ENCODE measurements at places on chromosomes 1 and 21. TPM values are rescaled to one million over a fixed set of nuclear protein-coding genes. Genes with fewer than 3 reads are reported as not detected.

Gene CYP4A22
- not detected for total RNA-seq

Gene SLC5A9
- total RNA-seq: 0.21 TPM

DNA sequence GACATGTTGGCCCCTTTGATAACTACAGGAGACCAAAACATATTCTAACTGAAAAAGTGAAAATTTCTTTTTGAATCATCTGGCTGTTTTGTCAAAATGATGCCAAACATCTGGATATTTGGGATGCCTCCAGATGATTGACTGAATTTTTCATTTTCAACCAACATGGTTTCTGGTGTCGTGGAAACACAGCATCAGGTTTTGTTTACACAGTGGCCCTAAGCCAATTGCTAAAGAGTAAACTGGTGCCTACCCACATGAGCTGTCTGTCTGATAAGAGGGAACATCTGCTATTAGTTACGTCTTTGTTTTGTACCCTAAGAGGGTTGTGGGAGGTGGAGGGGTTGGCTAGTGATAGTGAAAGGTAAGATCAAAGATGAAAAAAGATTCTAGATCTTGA, 204.8 kb downstream of the KCNK2 start:
- H3K27me3 ChIP-seq: no peaks in the 10 kb centered on the region
- no peak for DNase-seq
- peaks cover 3% of the 10 kb centered on the region for H3K36me3 ChIP-seq
- H3K4me1 ChIP-seq: no peaks in the 10 kb centered on the region
- H3K4me3 ChIP-seq: no peak overlapping the region

DNA sequence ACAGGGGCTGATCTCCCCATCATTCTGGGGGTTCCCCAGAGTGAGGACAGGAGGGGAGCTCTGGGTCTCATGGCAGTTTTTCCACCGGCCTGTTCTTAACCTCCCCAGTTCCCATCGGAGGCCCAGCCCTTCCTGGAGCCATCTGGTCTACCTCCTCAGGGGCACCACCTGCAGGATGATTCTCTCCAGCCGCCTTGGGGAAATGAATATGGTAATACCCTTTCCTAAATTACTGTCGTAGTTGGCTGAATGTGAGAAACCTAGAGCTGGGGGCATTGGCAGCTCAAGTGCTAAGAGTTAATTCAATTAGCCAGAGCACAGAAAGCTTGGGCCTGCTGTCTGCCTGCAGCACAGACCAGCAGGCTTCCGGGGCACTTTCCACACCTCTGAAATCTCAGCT, 64.9 kb downstream of the TAS1R2 start:
- peaks cover 5% of the 10 kb centered on the region for H3K27me3 ChIP-seq
- no peak for DNase-seq
- no peak overlapping the region for H3K4me3 ChIP-seq

DNA sequence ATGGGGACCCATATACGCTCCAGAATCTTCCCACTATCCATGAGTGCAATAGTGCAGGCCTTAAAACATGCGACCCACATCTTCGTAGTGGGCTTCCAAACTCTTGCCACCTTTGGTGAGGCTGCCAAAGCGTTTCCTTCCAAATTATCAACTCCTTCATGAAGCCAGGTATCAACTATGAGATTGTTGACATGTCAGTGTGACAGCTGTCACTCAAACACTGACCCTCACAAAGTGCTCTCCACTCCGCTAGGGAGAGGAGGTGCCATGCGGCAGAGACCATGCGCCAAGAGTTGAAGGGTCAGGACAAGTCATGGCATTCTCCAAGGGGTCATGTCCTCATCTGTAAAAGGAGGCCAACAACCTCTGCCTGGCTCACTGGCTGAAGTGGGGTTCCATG, 103.3 kb downstream of the SUSD4 start:
- H3K4me1 ChIP-seq: no peaks in the 10 kb centered on the region
- DNase-seq: no peak
- no peaks in the 10 kb centered on the region for H3K36me3 ChIP-seq
- H3K27ac ChIP-seq: no peak overlapping the region
- no peaks in the 10 kb centered on the region for H3K27me3 ChIP-seq
- H3K4me3 ChIP-seq: no peak overlapping the region

GRCh38 chr1:16009030-16009460, 5.0 kb downstream of the SRARP start:
- H3K4me1 ChIP-seq: peaks cover 14% of the 10 kb centered on the region
- no peaks in the 10 kb centered on the region for H3K27me3 ChIP-seq
- H3K36me3 ChIP-seq: no peaks in the 10 kb centered on the region
- H3K4me3 ChIP-seq: no peak overlapping the region

DNA sequence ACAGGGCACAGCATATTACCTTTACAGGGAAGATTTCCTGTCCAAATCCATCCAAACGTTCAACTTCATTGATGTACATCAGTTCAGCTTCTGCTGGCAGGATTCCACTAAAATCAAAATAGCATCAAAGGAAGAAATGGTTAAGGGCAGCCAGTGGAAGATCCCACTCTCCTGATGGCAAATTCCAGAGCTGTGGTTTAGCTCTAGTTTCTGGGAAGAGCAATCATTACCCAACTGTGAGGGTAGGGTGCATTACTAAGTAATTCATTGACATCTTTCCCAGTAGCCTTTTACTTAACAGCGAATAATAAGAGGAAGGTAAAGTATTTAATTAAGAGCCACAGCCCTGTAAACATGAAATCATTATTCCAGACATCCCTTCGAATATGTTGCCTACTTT, 120.7 kb downstream of the SMYD2 start:
- H3K4me1 ChIP-seq: no peaks in the 10 kb centered on the region
- H3K27me3 ChIP-seq: no peaks in the 10 kb centered on the region
- H3K4me3 ChIP-seq: no peak overlapping the region
- H3K36me3 ChIP-seq: no peaks in the 10 kb centered on the region
- H3K27ac ChIP-seq: no peak overlapping the region
- no peak for DNase-seq
